ENCODE measurements at places on chromosomes 6 and 20.

GRCh38 chr6:106730718-106731117, 101.3 kb downstream of the QRSL1 start:
- DNase-seq, result no peak

- no peak for DNase-seq
These were observed 853.8 kb downstream of the MAFB start for GRCh38 chr20:39835130-39835842.

DNA sequence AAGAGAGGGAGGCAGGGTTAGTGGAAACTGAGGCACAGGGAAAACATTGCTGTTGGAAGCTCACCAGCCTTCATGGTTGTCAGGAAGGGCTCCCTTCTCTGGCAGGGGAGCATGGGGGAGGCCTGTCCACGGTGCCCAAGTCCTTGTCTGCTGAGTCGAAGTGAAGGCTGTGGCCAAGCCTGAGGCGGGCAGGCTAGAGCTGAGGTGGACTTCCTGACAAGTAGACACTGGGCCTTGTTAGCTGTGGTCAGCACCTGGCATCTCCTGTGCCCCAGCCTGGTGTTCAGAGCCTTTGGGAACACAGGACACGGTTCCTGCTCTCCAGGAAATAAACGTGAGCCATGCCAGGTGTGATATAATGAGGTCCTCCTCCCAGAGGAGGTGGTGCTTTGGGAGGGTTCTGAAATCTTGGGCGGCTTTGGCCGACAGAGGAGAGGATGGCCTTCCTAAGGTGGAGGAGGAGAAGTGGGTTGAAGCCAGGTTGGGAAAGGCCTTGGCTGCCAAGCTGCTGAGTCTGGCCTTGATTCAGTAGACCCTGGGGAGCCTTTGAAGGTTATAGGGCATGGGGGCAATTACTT, 138.4 kb upstream of the RNF24 start:
- no peak for DNase-seq

DNA sequence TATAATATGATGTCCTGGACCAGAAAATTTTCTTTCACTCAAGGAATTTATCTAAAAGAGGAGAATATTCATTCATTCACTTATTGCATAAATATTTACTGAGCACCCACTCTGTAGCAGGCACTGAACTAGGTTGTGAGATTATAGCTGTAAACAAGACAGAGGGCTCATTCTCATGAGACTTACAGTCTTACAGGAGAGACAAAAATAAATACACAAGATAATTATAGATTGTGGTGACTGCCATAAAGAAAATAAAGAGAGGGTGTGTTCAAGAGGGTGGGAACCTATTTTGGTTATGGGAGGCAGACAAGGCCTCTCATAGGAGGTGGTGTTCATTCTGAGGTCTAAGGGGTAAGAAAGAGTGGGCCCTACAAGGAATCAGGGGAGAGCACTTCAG, 109.9 kb upstream of the SUPT3H start:
- no peak for DNase-seq

- no peak for DNase-seq
These were observed 261.9 kb downstream of the PHF3 start for GRCh38 chr6:63897459-63897858.

DNA sequence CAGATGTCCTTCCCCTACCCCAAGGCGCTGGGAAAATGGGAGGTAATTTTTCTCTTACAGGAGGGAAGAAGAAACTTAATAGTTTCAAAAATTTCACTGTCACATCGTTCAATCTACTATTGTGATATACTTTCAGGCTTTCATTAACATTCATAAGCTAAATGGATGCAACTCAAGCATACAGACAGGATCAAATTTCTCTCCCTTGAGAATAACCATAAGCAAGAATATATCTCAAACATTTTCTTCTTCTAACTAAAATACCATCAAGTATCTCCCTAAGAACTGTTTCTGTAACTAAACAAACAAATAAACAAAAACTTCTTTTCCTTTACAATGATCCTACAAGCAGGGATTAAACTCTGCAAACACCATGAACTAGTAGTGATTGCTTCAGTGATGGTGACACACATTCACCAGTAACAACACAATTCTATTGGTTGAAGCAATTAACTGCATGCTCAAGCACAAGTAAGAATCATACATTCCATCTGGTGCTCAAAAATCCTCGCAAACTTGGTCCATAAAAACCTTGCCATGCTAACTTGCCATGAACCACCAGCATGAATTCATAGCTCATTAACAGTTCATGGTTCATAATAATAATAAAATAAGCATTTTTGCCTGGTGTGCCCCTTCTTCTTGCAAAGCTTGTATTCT, 183.8 kb downstream of the PTPRK start:
- no peak for DNase-seq

DNA sequence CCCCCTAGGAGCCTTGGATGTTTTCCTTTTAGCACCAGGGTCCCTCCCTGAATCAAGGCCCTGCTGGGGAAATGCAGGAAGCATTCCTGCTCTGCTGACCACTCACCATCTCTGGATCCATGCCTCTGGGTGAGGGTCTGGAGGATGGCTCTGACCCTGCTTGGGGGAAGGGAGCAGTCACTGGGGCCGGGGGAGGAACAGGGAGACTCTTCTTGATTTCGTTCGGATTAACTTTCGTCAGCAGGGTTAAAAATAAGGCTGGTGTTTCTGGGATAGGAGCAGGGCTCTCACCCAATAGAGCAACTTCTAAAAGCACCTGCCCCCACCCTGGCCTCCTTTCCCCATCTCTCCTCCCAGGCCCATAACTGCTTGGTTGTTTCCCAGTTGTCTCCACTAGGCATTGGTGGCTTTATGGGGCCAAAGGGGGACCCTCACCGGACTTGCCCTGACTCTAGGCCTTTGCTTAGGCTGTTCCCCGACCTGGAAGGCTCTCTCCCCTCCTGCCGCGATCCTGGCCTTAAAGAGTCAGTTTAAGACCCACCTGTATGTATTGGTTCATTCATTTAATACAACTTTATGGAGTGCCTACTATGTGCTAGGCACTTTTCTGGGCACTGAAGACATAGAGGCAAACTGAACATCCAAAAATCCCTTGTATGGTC, 63.0 kb downstream of the JPH2 start:
- no peak for DNase-seq

GRCh38 chr6:121222656-121223055, 111.6 kb downstream of the TBC1D32 start:
- DNase-seq, result no peak

DNA sequence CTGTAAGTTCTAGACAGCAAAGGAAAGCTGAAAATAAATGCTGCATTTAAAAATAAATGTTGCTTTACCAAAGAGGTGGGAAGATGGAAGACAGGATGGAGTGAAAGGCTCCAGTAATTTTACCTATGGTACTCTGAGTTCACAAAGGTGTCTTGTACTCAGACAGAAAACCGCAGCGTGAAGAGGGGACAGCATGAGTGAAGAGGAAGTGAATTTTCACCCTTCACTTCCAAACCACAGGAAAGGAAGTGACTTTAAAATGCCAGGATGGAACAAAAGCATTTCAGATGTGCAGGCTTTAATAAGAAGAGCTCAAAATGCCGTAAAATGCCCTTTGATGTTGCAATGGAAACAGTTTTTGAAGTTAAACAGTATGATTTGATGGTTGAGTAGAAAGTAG, 91.2 kb upstream of the TINAG start:
- DNase-seq, result no peak

- no peak for DNase-seq
These were observed 6.7 kb downstream of the SNAI1 start for GRCh38 chr20:49989234-49990065.

GRCh38 chr6:54722328-54722727, 124.2 kb upstream of the FAM83B start:
- DNase-seq, result no peak

GRCh38 chr6:94227741-94228140, 808.4 kb upstream of the EPHA7 start:
- DNase-seq, result no peak

GRCh38 chr6:168136622-168137021, 57.6 kb upstream of the FRMD1 start:
- DNase-seq, result no peak

DNA sequence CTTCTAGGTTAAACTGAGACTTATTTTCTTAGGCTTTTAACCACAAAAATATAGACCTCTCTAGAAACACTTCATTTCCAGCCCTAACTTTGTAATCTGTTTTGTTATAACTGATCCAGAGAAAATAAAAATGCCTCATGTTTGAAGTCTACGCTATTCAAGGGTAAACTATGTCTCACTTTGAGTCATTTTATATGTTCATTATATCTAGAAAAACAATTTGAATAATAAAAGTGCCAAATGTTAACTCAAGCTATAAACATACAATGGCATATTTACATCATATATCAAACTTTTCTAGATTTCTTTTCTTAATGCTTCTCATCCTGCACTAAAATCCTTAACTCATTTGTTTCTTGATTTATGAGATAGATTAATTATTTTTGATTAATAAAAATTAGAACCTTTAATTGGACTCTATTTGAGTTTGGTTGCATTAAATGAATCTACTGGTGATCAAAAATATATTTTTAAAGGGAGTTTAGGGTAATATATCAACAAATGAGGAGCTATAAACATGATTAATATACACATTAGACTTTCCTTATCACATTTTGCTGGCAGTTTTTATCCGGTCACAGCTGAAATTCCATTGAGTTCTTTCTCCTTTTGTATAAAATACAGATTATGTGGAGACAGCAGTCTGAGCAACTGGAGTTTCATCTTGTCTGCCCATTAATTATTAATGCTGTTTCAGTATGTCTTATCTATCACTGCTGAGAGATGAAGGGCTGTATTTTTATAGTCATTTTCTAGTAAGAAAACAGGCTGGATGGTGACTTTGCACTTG, 246.5 kb downstream of the TBX18 start:
- DNase-seq, result no peak

DNA sequence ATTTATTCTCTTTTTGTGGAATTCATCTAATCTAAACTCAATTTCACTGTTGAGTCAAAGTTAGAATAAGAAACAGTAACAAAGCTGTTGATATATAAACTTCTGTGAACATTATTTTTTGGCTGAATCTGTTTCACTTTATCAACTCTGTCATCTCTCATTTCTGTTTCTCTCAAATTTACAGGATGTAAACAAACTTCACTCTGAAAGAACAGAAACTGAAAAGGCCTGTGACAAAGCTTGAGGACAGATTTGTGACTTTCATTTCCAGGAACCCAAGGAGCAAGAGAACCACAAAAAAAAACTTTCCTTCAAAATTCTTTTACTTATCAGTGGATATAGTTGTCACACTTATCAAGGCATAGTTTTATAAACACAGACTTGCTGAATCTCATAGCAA, 447.9 kb upstream of the OPRM1 start:
- no peak for DNase-seq

DNA sequence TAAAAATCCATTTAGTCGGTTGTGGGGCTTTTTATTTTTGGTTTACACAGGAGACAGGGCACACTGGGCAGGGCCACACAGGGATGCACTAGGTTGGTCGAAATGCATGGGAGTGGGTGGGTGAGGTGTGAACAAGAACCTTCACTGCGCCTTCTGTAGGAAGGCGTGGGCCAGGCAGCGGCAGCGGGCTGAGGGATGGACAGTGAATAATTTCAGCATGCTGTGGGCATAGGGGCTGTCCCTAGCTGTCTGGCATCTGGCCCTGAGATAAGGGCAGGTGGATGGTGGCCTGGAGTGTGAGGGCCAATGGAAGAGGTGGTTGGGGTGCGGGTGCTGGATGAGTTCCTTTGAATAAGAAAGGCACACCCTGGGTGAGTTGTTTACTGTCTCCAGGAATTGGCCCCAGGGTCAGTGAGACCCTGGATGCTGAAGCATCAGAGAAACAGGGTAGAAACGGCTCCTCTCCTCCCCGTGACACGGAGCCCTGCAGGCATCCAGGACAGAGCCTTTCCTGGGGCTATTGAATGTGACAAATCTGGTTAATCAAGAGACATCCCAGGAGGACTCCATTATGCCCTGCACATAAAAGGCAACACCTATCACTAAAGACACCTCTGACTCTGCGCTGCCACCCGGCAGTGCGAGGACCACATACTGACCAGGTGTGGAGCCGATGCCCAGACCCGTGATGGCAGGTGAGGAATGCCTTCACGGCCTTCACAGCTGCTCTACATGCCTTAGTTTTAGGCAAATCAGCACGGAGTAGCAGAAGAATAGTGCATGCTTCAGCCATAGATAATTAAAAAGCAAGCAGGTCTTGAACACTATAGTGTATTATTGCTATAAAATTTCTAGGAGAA, 123.0 kb upstream of the SNX9 start:
- DNase-seq, result no peak

GRCh38 chr6:166905505-166906134, 50.7 kb downstream of the RNASET2 start:
- DNase-seq, result no peak

- DNase-seq, result no peak
These were observed 39.1 kb downstream of the FAM120B start for GRCh38 chr6:170345662-170346061.

- DNase-seq, result peak; percentile 19
These were observed 45.9 kb downstream of the FGD2 start for GRCh38 chr6:37051138-37052026.

- DNase-seq, result no peak
These were observed 214.3 kb downstream of the TFAP2C start for GRCh38 chr20:56843386-56843785.

DNA sequence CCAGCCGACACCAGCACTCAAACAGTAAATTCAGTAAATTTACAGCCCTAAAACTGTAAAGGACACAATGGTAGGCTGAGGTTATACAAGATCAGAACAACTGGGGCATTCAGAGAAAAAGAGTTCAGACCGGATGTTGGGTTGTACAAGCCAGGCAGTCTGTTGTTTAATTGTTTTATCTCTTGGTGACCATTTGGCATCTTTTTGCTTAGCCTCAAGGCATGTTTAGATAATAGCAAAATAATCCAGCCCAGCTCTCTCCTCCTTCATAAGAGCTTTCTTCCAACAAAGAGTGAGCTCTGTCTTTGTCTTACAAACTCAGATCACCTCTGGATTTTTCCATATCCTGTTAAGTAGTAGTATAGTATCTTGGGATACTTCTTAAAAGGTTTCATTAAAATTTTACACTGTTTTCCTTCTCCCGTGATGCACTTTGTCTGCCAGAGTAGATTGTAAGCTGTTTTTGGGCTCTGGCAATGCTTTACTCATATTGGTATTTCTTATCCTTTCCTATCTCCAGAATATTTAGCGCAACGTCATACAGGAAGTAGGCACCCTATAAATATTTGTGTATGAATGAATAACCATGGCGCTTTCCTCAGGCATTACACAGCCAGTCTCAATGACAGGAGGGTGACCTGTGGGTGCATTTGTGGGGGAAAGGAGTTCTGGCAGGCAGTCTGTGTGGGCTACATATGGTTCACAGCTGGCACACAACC, 35.6 kb upstream of the TRAM2 start:
- no peak for DNase-seq

- no peak for DNase-seq
These were observed 175.7 kb downstream of the LINC00237 start for GRCh38 chr20:20930500-20930899.

Data from NCI-H2029 treated with DMSO at 0.1 percent for 48 hours (cell line).